ENCODE measurements at places on chromosomes 2 and 18. TPM values are rescaled to one million over a fixed set of nuclear protein-coding genes. Genes with fewer than 3 reads are reported as not detected.

Gene PLA2R1
- 22.8 TPM for total RNA-seq

- DNase-seq: no peak
Observed at GRCh38 chr2:233060501-233060979, 398 bp downstream of the INPP5D start.

- DNase-seq: no peak
Observed at GRCh38 chr18:75581336-75582131, 154.0 kb upstream of the SMIM21 start.

DNA sequence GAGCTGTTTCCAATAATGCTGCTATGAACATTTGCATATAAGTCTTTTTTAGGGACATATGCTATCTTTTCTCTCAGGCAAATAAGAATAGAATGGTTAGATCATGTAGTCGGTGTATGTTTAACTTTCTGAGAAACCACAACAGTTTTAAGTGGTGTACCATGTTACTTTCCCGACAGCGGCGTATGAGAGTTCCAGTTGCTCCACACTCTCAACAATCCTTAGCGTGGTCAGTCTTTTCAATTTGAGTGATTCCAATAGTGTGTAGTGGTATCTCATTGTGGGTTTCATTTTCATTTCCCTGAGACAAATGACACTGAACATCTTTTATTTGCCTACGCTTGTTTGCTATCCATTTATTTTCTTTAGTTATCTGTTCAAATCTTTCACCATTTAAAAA, 149.5 kb downstream of the ACOXL start:
- no peak for DNase-seq

Gene PARD6G
- total RNA-seq: 3.5 TPM

GRCh38 chr18:78787751-78788150, 191.9 kb upstream of the SALL3 start:
- DNase-seq: no peak

DNA sequence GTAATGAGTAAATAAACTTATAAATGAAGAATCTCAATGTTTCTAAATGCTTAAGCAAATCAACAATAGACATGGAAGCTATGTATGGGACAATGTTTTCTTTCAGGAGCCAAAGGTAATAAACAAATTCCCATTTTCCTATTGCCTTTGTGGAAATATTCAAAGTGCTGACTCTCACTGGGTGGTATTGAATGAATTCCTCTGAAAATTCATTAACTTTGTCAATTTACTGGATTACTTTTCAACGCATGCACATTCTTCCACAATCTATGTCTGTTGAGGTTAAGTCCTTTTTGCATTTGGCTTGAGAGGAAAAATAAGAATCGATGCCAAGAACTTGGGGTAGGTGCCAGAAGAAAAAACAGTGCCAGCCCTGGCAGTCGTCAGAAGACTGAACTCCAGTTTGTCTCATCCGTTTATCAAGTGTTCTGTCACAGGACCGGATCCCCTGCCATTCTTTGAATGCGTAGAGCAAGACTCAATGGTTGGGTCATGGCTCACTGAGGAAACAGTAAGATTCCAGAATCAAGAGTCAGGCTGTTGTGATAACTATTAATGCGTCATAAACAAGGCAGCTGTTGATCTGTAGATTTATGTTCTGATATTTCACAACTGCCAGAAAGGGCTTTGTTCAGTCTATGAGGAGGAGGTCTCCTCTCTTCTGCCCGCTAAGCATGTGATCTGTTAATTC, 133.3 kb downstream of the GFPT1 start:
- DNase-seq: peak; percentile 100

DNA sequence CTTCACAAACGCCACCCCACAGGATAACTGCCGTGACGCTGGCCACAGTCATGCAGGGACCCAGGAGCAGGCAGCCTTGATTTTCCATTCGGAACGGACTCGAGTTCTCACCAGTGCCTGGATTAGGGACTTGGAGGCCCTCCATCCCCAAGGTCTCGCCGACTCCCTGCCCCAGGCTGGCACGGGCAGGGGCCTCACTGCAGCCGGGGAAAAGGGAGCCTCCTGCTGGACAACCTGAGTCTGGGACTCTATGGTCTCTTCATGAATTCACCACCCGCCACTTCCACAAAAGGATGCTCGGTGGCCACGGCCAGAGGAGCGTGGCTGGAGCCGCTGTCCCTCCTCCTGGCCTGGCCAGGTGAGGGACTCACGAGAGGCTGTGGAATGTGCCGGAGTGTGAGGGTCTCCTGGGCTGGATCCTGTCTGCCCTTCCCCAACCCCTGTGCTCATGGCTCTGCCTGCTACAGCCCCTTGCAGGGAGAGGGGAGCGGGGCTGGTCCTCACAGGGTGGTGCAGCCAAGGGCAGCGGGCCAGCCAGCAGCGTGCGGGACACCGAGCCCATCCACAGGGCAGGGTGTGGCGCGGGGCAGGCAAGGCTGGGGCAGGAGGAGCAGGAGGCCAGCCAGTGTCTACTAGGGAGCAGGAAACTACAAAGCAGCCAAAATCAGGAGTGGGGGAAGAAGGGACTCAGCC, 42.3 kb downstream of the AQP12A start:
- no peak for DNase-seq

DNA sequence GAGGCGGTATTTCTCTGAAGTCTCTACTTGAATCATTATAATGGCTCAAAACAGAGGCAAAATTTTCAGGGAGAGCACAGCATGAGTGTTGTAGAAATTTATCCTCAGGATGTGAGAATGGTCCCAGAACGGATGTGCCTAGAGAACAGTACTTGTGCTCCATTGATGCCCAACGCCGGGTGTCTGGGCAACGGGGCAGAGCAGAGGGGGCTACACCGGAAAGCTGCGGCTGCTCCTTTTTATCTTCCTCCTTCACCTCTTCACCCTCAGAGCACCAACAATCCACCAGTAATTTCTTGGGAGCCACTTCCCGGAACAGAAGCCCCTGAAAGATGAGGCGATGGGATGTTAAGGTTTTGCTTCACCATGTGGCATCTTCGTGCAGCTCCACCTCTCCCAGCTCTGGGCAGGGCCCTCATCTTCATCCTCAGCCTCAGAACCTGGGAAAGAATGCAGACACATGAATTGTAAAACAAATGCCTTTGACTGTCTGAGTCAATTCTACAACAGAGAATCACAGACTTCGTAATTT, 71.5 kb downstream of the PTGR3 start:
- DNase-seq: no peak

Gene NPPC
- total RNA-seq: not detected

Gene EFEMP1
- total RNA-seq: 872 TPM

DNA sequence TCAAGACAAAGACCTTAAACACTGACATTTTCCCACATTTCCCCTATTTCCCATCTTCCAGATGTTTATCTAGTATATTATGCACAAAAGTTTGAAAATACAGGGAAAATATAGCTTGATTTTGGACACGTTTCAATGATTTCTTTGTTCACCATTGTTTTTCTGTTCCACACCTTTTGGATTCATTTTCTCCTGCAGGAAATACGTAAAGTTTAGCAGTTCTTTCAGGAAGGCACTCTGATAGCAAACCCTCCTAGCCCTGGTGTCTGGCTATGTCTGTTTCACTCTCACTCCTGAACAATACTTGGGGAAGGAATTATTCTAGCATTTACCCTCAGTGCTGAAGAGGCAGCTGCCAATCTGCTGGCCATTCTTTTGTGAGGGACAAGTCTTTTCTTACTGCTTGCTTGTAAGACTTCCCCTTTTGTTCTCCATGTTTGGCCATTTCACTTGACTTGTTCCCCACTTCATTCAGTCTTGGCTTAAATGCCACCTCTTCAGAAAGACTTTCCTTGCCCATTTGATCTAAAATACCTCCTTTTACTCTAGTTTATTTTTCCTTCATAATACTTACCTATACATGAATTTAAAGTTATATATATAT, 195.4 kb downstream of the RNF152 start:
- no peak for DNase-seq

Gene HOXD8
- 13.9 TPM for total RNA-seq

DNA sequence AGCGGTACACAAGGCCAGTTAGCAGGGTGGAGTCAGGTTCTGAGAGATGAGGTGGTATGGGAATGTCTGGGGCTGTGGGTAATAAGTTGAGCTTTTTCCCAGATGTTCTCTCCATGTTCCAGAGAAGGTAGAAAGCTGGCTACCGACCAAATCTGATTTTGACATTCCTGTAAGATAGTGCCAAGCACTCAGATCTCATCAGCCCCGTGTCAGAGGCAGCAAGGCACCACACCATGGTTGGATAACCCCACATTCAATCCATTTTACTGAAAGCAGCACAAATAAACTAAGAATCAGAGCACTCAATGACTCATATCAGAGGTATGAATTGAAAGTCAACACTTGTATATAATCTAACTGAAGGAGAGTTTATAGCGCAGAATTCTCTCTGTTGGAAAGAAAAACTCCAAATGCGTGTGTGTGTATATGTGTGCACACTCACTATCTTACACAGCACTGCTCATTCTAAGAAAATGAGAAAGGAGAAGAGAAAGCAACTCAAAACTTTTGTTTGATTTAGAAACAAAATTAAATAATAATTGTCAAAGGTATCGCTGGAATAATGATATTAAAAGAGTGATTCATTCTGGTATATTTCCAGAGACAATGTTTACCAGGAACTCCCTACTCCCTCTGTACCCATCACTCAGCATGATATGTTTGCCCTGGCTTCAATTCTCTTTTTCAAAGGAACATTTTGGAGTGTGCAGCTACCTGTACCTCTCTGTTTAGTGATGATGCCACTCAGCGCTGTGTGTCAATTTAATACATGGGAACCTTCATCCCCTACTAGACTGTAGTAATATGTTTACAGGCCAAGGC, 375.1 kb upstream of the ID2 start:
- no peak for DNase-seq

Gene DSG4
- total RNA-seq: not detected

GRCh38 chr2:234102112-234102511, 51.6 kb downstream of the SPP2 start:
- DNase-seq: no peak

- DNase-seq: no peak
Observed at GRCh38 chr18:13185675-13186198, 32.8 kb upstream of the LDLRAD4 start.

Gene BOLL
- total RNA-seq: not detected

- DNase-seq: no peak
Observed at GRCh38 chr2:220646424-220646823, 925.7 kb downstream of the EPHA4 start.

GRCh38 chr2:26344581-26345282, 1.2 kb upstream of the SELENOI start:
- DNase-seq: no peak

- DNase-seq: no peak
Observed at GRCh38 chr2:100870652-100871531, 51.0 kb downstream of the NPAS2 start.

DNA sequence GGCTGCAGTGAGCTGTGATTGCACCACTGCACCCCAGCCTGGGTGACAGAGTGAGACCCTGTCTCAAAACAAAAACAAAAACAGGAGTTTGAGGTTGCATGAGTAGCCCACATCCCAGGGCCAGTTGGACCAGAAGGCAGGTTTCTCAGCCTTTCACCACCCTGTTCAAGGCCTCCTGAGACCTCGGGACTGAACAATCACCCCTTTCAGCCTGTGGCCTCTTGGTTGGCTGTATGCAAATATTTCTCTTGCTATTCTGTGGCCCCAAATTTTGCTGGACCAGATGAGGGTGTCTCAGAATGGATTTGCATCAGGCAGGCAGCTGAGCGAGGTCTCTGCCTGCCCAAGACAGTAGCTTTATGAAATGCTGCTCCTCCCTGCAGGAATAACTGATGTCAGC, 56.9 kb downstream of the DPYSL5 start:
- DNase-seq: no peak

GRCh38 chr2:205086662-205087061, 541.4 kb downstream of the PARD3B start:
- DNase-seq: no peak

DNA sequence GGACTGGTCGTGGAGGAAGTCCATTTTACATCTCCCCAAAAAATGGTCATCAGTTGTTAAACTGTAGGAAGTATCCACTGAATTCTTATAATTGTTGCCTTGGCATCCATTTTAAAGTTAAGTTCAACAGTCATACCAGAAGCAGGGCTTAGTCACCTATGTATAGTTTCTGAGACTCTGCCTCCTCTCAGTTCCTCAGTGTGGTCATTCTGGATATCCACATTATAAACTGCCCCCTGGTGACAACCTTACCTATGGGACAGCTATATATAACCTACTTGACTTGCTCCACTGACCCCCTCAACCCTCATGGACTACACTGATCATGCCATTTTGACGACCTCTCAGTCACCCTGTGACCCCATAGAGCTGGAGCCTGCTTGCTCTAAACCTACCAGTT, 617.0 kb downstream of the LRP1B start:
- no peak for DNase-seq

Gene RAB6C
- not detected for total RNA-seq

GRCh38 chr2:223760838-223761502, 76.4 kb downstream of the AP1S3 start:
- peak; percentile 72 for DNase-seq

DNA sequence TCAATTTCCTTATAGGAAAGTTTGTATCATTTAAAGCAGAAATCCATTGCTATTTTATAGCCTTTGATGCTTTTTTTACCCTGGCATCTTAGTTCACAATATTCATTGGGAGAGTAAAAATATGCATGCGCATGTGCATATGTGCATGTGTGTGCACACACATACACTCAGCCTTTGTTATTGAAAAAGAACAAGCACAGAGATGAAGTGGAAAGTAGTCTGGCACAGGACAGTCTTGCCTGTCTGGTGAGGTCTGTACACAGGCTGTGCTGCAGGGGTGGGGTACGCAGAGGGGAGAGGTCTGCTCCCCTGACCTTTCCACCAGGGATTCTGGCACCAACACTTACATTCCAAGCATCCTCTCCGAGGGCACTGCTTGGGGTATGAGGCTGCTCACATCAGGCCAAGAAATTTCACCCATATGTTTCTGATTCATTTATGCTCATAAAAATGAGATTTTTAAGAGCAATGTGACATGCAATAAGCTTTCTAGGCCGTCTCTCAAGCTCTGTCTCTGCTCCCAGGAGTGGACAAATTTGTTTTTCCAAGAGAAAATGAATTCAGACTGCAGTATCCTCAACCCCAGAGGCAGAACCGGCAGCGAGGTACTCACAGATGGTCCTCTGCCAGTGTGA, 237.2 kb downstream of the INSIG2 start:
- no peak for DNase-seq

DNA sequence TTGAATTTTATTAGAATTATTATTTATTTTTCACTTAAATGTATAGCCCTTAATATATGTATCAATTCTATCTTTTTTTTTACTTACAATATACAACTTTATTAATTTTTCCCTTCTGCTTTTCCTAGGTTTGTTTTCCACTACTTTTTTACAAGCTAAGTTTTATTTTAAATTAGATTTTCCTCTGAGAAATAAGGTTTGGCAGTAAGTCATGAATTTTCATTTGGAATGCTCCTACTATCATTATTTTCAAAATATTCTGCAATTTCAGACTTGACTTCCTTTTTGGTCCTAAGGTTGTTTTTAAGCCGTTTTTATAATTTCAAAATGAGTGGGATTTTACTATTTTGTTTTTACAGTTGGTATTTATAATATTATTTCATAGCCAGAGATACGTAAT, 222.8 kb upstream of the PIEZO2 start:
- DNase-seq: no peak
